Ovary (tissue), 10 donors: ENCODE measurements at places on chromosomes 7 and 10. TPM values are rescaled to one million over a fixed set of nuclear protein-coding genes. Genes with fewer than 3 reads are reported as not detected.

GRCh38 chr7:144487901-144488300 lies 84.4 kb upstream of the NOBOX start:
- no peak for DNase-seq

DNA sequence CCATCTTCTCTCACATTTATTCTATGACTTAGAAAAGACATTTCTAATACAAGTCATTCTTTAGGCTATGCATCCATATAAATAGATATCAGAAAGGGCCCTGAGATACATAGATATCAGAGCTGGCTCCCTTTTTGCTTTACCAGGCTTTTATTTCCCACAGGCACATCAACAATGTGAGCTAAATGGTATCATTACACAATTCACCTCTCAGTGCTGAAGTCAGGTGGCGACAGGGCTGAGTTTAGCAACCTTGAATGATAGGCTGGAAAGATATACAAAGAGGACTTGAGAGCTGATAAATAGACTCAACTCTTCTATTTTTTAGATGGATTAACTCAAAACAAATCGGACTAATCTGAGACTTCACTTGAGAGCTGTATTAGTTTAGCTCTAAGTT lies 189.2 kb upstream of the COL1A2 start:
- no peak for DNase-seq

GRCh38 chr7:73557397-73558257 lies at the start of gene BCL7B:
TSS of gene BCL7B (minus strand) at chr7:73557690. CDS start at chr7:73557578, 112 bp downstream.
- peak; percentile 86 for DNase-seq

- no peak for DNase-seq
Measured at GRCh38 chr7:91352091-91352490, 87.9 kb downstream of the FZD1 start.

- no peak for DNase-seq
Measured at GRCh38 chr10:113735913-113736312, 15.6 kb upstream of the PLEKHS1 start.

DNA sequence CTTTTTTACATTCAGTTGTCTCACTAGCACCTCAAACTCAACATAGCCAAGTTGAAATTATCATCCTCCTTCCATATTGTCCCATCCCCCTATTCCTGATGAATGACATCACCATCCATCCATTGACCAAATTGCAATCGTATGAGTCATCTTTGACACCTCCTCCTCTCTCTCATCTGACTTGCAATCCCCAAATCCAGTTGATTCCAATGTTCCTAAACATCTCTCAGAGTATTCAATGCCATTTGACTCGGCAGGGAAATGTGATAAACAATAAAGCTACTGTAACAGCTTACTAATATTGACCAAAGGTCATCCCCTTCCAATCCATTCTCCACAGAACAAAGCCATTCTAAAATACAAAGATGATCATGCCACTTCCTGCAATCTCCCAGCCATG lies 1047.8 kb downstream of the NRG3 start:
- no peak for DNase-seq

DNA sequence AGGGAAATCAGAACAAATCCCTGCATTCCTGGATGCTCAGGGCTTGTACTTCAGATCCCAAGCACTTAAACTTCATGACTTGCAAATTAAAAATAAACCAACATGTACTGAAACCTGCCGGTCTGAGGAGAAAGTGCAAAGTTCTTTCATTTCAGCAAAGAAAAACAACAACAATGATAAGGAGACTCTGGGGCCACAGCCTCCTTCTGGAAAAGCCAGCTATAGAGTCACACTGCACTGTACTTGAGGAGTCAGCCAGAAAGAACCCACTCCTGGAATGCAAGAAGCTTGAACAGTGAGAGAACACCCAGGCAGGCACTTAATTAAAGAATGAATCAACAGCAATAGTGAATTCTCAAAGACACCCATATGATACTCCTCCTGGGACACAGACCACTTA lies 49.7 kb upstream of the TM9SF3 start:
- no peak for DNase-seq

- DNase-seq = no peak
Measured at GRCh38 chr7:17300012-17300411, 1.6 kb downstream of the AHR start.

DNA sequence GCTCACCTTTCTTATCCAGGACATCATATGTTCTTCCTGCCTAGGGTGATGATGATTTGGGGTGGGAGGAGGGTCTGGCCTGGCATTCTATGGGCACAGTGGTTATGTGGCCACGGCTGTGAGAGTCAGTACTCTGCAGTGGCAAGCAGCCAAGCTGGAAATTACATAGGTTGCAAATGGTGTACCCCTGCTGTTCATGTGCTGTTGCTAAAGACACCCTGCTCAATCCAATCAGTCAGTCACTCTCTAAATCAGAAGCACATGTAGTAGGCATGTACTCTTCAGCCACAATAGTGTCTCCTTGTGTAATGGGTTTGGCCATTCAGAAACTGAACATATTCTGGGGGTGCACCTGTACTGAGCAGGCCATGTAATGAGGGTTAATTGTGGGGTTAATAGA lies 449.1 kb upstream of the ANKRD30A start:
- DNase-seq = no peak

- no peak for DNase-seq
Measured at GRCh38 chr7:147798001-147798400, 792.6 kb upstream of the C7orf33 start.

GRCh38 chr7:134024739-134025138 lies 102.4 kb upstream of the LRGUK start:
- DNase-seq = no peak

- DNase-seq = no peak
Measured at GRCh38 chr7:64314566-64314965, 805 bp downstream of the ZNF736 start.

DNA sequence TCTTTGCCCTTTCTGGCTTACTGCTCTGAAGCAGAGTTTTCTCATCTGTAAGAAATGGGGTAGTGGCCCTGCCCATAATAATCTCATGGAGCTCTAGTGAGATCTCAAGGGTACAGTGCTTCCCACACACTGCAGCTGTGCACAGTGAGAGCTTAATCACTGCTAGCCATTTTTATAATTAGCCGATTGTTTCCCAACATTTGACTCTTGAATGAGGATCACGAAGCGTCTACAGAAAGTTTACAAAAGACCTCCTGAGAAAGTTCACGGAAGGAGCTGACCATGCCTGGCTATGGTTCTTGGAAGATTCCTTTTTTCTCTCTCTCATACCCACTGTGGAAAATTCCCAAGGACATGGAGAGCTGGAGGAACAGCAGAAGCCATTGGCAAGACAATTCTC lies 70.4 kb downstream of the FAM171A1 start:
- DNase-seq = no peak

- DNase-seq = no peak
Measured at GRCh38 chr7:7595451-7595850, 28.8 kb downstream of the MIOS start.

DNA sequence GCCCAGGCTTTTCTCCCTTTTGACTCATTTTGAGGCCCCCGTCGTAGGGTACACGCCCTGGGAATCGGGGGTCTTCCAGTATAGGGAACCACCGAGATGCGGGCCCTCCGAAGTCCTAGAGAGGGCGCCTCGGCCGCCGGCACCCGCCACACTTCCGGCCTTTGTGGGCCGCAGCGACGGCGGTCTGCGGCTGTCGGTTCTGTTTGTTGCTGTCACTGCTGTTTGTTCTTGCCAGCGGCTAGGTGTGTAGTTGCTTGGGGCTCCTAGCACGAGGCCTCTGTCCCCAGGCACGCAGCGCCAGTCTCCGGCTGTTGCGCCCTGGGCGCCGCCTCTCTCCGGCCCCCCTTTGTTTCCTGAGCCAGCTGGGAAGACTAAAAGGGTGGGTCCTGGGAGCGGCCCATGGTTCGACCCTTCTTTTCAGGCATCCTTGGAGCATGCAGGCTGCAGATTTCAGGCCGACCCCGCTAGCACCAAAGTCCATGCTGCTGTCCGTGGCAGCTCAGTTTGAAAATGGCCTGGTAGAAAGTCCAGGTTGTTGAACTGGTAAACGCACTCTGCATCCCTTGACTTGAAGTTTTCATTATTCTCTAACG lies 17.8 kb upstream of the ZKSCAN1 start:
- DNase-seq = peak; percentile 38

DNA sequence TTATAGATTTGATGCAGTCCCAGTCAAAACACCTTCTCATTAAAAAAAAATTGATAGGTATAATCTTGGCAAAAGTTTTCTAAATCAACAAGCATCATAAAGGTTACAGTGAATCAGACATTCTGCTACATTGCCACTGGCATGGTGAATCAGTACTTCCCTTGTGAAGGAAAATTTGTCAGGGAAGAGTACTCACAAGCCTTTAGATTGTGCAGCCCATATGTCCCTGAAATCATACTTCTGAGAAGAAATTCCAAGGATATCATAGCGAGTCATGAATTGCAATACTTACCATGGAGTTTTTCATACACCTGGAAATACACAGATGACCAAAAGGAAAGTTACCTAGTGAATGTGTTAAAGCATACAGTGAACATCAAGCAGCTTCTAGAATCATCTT lies 17.2 kb downstream of the VSTM2A start:
- DNase-seq = no peak

DNA sequence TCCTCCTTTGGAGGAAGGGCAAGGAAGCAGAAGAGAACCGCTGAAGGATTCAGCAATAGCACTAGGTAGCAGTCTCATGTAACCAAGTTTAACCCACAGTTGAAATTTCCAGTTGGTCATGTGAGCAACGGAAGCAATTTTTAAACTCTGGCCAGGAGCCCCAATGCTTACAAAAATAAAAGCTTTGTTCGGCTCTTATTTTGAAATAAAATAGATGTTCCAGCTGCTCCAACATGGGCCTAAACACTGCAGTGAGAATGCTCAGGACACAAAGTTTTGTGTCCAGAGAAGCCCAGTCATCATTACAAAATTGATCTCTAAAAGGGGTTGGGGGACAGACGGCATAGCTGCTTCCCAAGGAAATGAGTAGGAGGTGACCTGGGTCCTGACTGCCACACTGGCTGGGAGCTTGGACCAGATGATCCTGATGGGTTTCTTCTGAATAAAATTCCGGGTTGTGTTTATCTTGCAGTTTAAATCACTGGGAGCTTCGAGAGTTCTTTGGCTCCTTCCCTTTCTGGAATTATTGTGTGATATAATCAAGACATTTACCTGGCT lies 452 bp upstream of the TMEM140 start:
- no peak for DNase-seq

GRCh38 chr10:70832852-70833528 lies 17.2 kb downstream of the SGPL1 start:
- no peak for DNase-seq

GRCh38 chr7:103777440-103777839 lies 212.0 kb downstream of the RELN start:
- DNase-seq = no peak

The KLF14 gene
- 0.57 TPM for total RNA-seq

The DENND2A gene
- total RNA-seq = 31.6 TPM

The GBX1 gene
- total RNA-seq = not detected

The ICA1 gene
- total RNA-seq = 4.7 TPM

The CNPY1 gene
- total RNA-seq = not detected

The SFMBT2 gene
- total RNA-seq = 17.8 TPM
